Calu3 (cell line): ENCODE measurements at places on chromosomes 5 and 9. TPM values are rescaled to one million over a fixed set of nuclear protein-coding genes. Genes with fewer than 3 reads are reported as not detected.

- no peak overlapping the region for H3K27ac ChIP-seq
- no peaks in the 10 kb centered on the region for H3K4me1 ChIP-seq
- no peak overlapping the region for H3K4me3 ChIP-seq
- H3K36me3 ChIP-seq: no peaks in the 10 kb centered on the region
- DNase-seq: no peak
Observed at GRCh38 chr5:36854402-36855140, 22.0 kb upstream of the NIPBL start.

DNA sequence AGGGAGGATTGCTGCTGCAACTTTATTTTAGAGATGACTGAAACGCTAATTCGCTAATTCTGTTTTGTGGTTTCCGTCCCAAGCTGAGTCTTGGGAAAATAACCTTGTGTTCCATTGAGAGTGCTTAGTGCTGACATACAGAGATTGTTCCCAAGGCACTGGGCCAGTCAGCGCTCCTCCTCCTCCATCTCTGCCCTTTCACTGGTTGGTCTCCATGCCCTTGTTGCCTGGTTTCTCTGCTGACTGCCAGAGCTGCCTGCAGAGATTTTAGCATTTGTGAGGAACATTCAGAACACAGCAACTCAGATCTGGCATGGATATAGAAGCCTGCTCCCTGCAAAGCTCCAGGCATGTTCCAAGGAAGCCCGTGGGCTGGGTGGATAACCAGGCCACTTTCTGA is 126.0 kb upstream of the IRX2 start:
- no peaks in the 10 kb centered on the region for H3K27me3 ChIP-seq
- H3K4me1 ChIP-seq: no peaks in the 10 kb centered on the region
- no peak overlapping the region for H3K4me3 ChIP-seq
- DNase-seq: no peak
- H3K36me3 ChIP-seq: no peaks in the 10 kb centered on the region
- no peak overlapping the region for H3K27ac ChIP-seq

SLIT3 gene
- not detected in 2 replicates for total RNA-seq

- no peak overlapping the region for H3K4me3 ChIP-seq
- H3K27me3 ChIP-seq: no peaks in the 10 kb centered on the region
- H3K27ac ChIP-seq: no peak overlapping the region
- no peak for DNase-seq
- no peaks in the 10 kb centered on the region for H3K36me3 ChIP-seq
Observed at GRCh38 chr5:172370237-172370640, 84.1 kb downstream of the SH3PXD2B start.

- H3K27ac ChIP-seq: no peak overlapping the region
- no peaks in the 10 kb centered on the region for H3K36me3 ChIP-seq
- no peaks in the 10 kb centered on the region for H3K4me1 ChIP-seq
- H3K27me3 ChIP-seq: no peaks in the 10 kb centered on the region
- DNase-seq: no peak
- no peak overlapping the region for H3K4me3 ChIP-seq
Observed at GRCh38 chr5:35659556-35659955, 41.9 kb downstream of the SPEF2 start.

DNA sequence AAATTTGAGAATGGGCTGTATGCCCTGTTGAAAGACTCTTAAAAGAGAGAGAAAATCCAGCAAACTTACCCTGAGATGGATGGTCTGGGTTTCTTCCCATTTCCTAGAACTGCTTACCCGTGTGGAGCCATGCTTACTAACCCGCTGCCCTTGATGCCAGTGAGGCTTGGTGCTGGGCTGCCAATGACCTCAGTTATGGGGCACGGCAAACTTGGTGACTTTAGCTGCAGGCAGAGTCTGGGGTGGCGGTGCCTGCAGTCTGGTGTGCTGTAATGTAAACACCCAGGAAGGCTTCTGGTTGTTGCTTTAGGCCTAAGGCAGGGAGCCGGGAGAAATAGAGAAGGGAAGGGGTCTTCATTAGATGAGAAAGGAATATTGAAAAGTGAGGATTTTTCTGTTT is 7.3 kb upstream of the TENT4A start:
- no peaks in the 10 kb centered on the region for H3K27me3 ChIP-seq
- no peak overlapping the region for H3K4me3 ChIP-seq
- no peak overlapping the region for H3K27ac ChIP-seq
- peaks cover 12% of the 10 kb centered on the region for H3K4me1 ChIP-seq
- no peak for DNase-seq

DNA sequence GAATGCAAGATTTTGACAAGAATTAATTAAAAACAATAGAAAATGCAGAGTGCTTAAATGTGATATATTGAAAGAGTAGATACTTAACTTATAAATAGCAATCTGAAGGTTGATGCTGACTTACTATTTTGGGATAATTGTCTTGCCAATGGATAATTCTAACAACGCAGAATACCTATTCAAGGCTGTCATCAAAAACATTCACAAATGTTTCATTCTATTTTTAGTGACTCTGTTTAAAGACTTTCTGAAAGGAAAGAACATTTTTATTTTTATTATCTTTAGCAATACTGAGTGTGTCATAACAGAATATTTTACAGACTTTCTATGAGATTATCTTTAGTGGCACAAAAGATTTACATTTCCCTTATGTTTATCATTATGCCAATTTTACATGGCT is 38.1 kb downstream of the ANKRD55 start:
- no peak for DNase-seq
- no peaks in the 10 kb centered on the region for H3K4me1 ChIP-seq
- H3K4me3 ChIP-seq: no peak overlapping the region
- no peak overlapping the region for H3K27ac ChIP-seq
- no peaks in the 10 kb centered on the region for H3K27me3 ChIP-seq

GRCh38 chr5:26791433-26791832 is 247.0 kb downstream of the CDH9 start:
- DNase-seq: no peak
- no peak overlapping the region for H3K4me3 ChIP-seq
- no peaks in the 10 kb centered on the region for H3K36me3 ChIP-seq
- H3K27ac ChIP-seq: no peak overlapping the region
- H3K4me1 ChIP-seq: no peaks in the 10 kb centered on the region
- H3K27me3 ChIP-seq: no peaks in the 10 kb centered on the region

DNA sequence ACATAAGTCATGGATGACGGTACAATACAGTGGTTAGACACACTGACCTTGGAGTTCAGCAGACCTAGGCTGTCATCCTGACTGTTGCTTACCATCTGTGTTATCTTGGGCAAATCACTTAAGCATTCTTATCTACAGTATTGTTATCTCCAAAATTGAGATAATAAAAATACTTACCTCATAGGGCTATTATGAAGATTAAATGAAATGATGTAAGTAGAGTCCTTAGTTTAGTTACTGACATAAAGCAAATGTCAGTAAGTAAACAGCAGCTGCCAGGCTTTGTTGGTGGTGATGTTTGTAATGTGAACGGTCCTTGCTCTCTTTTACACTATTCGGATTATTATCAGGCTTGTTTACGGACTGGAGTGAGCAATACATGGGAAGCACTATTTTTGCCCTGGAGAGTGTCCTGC is 107.3 kb upstream of the DPYSL3 start:
- no peaks in the 10 kb centered on the region for H3K36me3 ChIP-seq
- DNase-seq: no peak
- no peak overlapping the region for H3K4me3 ChIP-seq
- peaks cover 41% of the 10 kb centered on the region for H3K27me3 ChIP-seq

APC gene
- total RNA-seq: 44.7 and 47.6 TPM in 2 replicates

EIF4E1B gene
- not detected in 2 replicates for total RNA-seq

CCL27 gene
- total RNA-seq: not detected in 2 replicates

GRCh38 chr5:60836131-60836530 is 7.9 kb downstream of the ELOVL7 start:
- H3K4me3 ChIP-seq: no peak overlapping the region
- no peaks in the 10 kb centered on the region for H3K36me3 ChIP-seq
- H3K4me1 ChIP-seq: peaks cover 29% of the 10 kb centered on the region
- no peak for DNase-seq
- H3K27ac ChIP-seq: no peak overlapping the region

GRCh38 chr5:151238303-151238741 is 14.4 kb upstream of the CCDC69 start:
- no peaks in the 10 kb centered on the region for H3K36me3 ChIP-seq
- peaks cover 10% of the 10 kb centered on the region for H3K4me1 ChIP-seq
- DNase-seq: no peak
- no peak overlapping the region for H3K4me3 ChIP-seq

- no peaks in the 10 kb centered on the region for H3K27me3 ChIP-seq
- DNase-seq: no peak
- H3K4me3 ChIP-seq: no peak overlapping the region
- no peak overlapping the region for H3K27ac ChIP-seq
Observed at GRCh38 chr9:124517600-124517999, 10.4 kb upstream of the NR5A1 start.

DNA sequence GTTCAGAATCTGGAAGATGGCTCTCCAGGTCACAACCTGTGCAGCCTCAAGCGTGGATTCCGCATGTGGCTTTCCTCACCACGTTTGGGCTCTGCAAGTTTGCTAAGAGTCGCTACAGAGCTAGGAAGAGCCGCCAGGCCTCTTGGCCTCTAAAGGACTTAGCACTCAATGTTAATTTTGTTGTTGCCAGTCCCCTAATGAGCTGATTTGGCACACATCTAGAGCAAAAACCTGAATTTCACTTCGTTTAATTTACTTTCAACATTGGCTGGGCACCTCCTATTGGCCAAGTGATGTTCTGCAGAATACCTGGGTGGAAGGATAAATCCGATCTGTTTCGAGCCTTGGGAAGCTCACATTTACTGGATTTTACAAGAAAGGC is 65.8 kb upstream of the UNC5A start:
- no peak overlapping the region for H3K27ac ChIP-seq
- no peaks in the 10 kb centered on the region for H3K36me3 ChIP-seq
- no peak overlapping the region for H3K4me3 ChIP-seq
- H3K4me1 ChIP-seq: no peaks in the 10 kb centered on the region

DNA sequence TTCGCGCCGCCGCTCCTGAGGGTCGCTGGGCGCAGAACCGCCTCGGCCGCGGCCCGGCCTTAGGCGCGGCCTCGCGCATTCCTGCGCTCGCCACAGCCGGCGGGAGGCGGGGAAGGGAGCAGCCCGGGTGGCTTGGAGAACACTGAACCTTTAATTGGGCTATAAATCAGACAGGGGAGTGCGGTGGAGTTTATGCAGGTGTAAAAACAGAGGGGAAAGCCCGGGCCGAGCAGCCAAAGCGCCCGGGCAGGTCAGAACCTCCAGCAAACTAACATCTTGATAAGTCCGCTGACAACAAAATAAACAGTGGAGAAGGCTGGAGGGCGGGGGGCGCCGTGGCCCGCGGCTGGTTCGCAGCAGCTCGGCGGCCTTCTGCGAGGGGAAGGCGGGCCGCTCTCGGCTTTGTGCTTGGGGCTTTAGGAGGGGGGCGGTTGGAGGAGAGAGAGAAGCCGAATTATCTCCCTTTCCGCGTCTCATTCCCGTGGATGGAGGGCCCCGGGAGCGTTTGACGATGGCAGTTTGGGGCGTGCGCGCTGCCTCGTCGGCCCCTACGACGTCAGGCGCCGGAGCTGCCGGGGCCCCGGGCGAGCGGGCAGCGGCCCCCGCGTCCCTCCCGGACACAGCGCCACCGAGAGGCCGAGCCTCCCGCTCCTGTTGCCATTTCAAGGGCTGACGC is 11.3 kb downstream of the FOXD1 start:
- peaks cover 12% of the 10 kb centered on the region for H3K36me3 ChIP-seq
- peaks cover 56% of the 10 kb centered on the region for H3K27me3 ChIP-seq
- DNase-seq: peak; percentile 86
- peak overlapping the region; percentile 75 for H3K4me3 ChIP-seq
- peak overlapping the region; percentile 12 for H3K27ac ChIP-seq

DNA sequence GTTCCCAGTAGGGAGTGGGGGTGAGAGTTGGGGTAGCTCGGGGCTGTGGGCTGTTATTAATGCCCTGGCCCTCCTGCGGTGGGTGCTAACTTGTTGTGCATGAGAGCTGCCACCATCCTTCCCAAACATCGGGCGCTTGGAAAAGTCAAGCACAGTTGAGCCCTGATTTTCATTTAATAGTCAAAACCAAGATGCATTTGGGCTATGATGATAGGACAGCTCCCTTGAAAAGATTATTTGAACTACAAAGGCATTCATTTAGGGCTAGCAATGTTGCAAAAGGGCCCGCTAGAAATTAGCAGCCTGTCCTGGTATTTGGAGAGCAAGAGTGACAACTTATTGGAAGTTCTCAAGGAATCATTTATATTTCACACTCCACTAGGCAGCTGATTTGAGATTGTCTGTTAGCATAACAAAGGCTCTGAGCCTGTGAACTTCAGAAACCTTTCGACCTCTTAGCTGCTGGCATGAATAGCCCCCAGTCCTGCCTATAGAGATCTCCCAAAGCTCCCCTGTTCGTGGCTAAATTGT is 128.2 kb upstream of the TMEM161B start:
- H3K4me1 ChIP-seq: no peaks in the 10 kb centered on the region
- H3K27me3 ChIP-seq: no peaks in the 10 kb centered on the region
- H3K36me3 ChIP-seq: no peaks in the 10 kb centered on the region
- DNase-seq: no peak
- H3K4me3 ChIP-seq: no peak overlapping the region
- H3K27ac ChIP-seq: no peak overlapping the region

DNA sequence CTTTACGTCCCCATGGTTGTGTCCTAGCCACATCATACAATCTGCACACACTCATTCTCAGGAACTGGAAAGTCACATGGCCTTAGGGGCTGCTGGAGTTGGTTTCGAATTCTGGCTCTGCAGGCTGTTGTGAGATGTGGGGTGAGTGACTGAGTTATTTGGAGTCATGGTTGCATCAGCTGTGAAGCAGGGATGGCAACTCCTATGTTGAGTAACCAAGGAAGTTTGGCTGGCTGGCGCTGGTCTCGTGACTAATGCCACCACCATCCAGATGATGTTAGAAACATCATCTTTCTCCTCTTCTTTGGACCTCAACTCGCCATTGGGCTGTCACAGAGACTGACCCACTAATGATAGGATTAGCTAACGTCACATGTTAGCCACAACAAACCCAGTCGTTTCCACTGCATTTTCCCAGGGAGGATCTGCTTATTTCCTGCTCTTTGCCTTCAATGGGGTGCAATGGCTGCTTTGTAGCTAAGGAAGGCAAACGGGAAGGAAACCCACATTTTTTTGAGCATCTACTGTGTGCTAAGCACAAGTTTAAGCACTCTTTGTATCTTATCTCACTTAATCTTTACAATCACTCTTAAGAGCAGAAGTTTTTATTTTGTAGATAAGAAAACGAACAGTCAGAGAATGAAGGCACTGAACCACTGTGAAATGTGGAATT is 78.1 kb upstream of the UBTD2 start:
- H3K27ac ChIP-seq: peak overlapping the region; percentile 94
- no peaks in the 10 kb centered on the region for H3K27me3 ChIP-seq
- peak overlapping the region; percentile 2 for H3K4me3 ChIP-seq

DNA sequence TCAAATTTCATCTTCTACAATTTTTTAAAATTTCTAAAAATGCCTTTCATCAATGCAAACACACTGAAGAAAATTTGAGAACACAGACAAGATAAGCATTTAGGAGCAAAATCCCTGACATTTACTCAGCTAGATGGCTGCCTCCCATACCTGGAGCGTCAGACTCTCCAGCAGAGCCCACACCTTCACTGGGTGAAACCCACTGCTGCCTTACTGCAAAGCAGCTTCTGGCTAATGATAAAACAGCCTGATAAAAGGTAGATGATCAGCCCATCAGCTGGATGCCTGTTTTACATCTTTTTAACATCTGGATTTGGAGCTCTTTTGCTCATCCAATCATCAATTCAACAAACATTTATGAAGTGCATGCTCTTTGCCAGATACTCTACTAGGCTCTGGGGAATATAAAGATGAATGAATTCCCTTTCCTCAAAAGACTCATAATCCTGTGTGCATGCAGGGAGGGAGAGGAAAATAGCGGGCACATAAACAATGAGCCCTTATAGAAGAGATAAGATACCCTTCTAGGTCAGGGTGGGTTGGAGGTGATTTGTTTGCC is 271.2 kb downstream of the SAXO1 start:
- peaks cover 51% of the 10 kb centered on the region for H3K27me3 ChIP-seq
- H3K27ac ChIP-seq: no peak overlapping the region
- no peaks in the 10 kb centered on the region for H3K4me1 ChIP-seq
- H3K36me3 ChIP-seq: no peaks in the 10 kb centered on the region
- no peak overlapping the region for H3K4me3 ChIP-seq

SPATA31A5 gene
- total RNA-seq: not detected in 2 replicates
